ENCODE measurements at places on chromosomes 16 and 17. TPM values are rescaled to one million over a fixed set of nuclear protein-coding genes. Genes with fewer than 3 reads are reported as not detected.

The CLDN6 gene
- total RNA-seq = 9.0 TPM

The GRAPL gene
- not detected for total RNA-seq

The NATD1 gene
- total RNA-seq = 14.4 TPM

The TBC1D3G gene
- not detected for total RNA-seq

The CD19 gene
- total RNA-seq = not detected

The TMEM114 gene
- not detected for total RNA-seq

The EFTUD2 gene
- 186 TPM for total RNA-seq

The KRT16 gene
- not detected for total RNA-seq

The SRCIN1 gene
- 23.6 TPM for total RNA-seq

The PNMT gene
- not detected for total RNA-seq

Data from Caco-2 (cell line).